ENCODE measurements at places on chromosomes 12 and 14. TPM values are rescaled to one million over a fixed set of nuclear protein-coding genes. Genes with fewer than 3 reads are reported as not detected.

DIABLO gene
- 48.5 TPM for total RNA-seq

KRT72 gene
- 0.33 TPM for total RNA-seq

PYGL gene
- total RNA-seq: 6.8 TPM

DNA sequence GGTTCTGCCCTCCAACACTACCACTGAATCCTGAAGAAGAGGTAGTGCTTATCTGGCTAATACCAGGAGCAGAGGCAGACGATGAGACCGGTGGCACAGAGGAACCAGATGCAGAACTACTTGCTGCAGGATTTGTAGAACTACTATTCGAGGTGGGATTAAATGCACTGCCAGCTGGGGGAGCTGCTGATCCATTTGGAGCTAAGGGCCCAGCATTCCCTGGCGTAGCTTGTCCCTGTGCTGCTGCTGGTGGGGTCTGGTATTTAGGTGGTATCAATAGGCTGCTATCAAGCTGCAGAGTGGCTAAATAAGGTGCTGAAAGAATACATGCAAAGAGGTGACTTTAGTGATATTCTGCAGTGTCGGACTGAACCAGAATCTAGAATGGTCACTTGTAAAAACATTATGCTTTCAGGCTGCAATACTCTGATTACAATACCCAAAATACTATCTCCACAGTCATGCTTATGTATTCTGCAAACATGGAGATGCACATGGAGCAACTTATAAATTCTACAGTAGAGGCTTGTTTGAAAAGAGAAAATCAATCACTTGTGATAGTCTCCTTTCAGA is 294.2 kb downstream of the MED13L start:
- DNase-seq: no peak

DNA sequence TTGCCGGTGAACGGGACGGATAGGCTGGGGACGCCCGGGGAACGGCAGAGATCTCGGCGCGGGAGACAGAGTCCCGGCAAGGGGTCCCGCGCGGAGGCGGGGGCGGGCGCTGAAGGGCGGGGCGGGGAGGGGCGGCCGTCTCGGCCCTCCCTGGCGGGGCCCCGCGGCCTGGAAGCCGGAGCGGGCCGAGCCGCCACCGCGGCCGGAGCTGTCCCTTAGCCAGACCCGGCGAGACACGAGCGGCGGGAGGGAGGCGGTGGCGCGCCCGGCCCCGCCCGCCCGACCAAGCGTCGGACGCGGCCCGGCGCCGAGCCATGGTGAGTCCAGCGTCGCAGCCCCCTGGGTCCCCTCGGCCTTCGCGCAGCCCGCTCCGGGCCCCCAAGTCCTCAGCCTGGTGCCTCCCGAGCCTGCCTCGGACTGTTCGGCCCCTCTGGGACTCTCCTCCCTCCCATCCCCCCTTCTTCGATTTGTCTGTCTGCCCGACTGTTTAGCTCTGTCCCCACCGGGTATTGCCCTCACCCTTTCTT is at the start of gene ARHGEF40:
Gene ARHGEF40 (plus strand): TSS at position 222 of the 527 bp plus-strand sequence. CDS start 93 bp downstream, at position 315.
- no peak for DNase-seq

GRCh38 chr12:58253663-58254062 is 312.3 kb downstream of the ATP23 start:
- no peak for DNase-seq

- DNase-seq: no peak
These were observed 35.4 kb downstream of the PLEKHG7 start for GRCh38 chr12:92737855-92738850.

GRCh38 chr12:111409403-111409779 is 3.7 kb downstream of the SH2B3 start:
- DNase-seq: no peak

DNA sequence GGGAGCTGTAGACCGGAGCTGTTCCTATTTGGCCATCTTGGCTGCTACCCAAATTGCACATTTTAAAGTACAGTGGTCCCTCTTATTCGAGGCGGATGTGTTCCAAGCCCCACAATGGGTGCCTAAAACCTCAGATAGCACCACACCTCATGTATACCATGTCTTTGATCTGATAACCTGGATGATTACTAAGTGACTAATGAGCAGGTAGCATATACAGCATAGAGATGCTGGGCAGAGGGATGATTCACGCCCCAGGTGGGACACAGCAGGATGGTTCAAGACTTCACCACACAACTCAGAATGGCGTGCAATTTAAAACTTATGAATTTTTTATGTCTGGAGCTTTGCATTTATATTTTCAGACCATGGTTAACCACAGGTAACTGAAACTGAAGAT is 255.0 kb downstream of the AKAP6 start:
- DNase-seq: no peak

- no peak for DNase-seq
These were observed 123.2 kb upstream of the MAP1LC3B2 start for GRCh38 chr12:116435984-116436383.

Data from thymus (tissue), 14 donors.